NCI-H1417 (cell line): ENCODE measurements at places on chromosomes 11 and 22.
A peak's percentile ranks its signal among the peaks of the same experiment; 100 is the strongest.

- no peak for DNase-seq
Measured at GRCh38 chr11:33790040-33790439, 15.7 kb upstream of the FBXO3 start.

GRCh38 chr11:8813658-8814057 lies 97.3 kb upstream of the AKIP1 start:
- peak; percentile 69 for DNase-seq

- no peak for DNase-seq
Measured at GRCh38 chr22:25375683-25376082, 156.2 kb downstream of the CRYBB2 start.

- no peak for DNase-seq
Measured at GRCh38 chr22:37892566-37893335, 13.3 kb upstream of the MICALL1 start.

DNA sequence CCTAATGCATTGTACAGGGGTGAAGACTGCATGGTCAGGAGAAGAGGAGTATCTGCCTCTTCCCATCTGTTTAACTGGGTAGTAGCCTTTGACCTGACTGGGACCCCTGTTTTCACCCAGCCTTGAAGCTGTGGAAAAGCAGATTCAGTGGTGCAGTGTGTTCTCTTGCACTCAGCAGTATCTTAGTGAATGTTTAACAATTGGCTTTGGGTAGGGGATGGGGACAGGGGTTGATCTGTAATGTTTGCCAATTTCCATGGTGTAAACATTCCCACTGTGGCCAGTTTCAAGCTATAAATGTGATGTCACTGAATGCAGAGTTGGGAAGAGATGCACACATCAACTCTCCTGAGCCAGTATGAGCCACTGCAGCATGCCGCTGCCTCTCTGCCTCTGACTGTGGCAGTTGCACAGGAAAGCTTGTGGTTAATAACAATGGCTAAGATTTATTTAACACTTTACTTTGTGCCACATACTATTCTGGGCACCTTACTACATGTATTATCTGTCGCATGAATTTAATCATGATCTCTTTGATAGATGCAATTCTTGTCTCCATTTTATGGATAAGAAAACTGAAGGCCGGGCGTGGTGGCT lies 15.7 kb downstream of the FJX1 start:
- no peak for DNase-seq

GRCh38 chr11:73760135-73760678 lies 667 bp downstream of the RAB6A start:
- peak; percentile 81 for DNase-seq

DNA sequence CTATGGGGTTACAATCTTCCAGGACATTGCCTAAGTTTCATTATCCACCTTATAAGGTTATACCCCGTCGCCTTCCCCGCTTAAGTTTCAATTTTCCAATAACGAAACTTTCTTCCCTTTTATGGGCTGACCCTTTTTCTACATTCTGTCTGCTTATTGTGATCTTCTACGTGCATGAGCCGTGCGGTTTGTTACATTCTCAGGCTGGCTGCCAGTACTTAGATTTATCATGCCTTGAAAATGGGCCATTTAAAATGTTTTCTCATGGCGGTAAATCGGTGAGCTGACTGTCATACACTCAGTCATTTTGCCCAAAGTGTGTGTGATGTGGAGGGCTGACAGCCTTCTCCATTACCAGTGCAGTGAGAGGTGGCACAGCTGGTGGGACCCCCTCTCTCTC lies 23.3 kb downstream of the DGCR6L start:
- no peak for DNase-seq

DNA sequence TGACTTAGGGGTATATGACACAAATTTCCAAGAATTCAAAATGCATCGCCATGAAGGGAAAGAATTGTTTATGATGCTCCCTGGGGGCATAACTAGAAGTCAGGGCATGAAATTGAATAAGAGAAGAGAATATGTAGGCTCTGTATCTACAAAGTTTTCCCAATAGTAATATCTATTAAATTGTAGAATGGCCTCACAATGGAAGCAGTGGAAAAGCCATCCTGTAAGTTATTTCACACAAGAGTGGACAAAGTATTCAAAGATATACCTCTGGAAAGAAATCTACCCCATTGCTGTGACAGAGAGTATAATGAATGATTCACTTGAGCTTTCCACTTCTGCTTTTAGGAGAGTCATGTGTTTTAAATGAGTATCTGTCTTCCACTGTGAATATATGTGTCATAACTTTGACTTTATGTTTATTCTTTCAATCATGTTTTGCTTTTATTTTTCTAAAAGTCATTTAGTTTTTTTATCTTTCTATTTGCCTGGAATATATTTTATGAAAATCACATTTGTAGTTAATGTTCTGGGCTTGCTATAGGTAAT lies 65.7 kb upstream of the DDI1 start:
- no peak for DNase-seq

- DNase-seq, result no peak
Measured at GRCh38 chr11:19789835-19790710, 77.4 kb downstream of the NAV2 start.

GRCh38 chr22:48941903-48942575 lies 885.6 kb downstream of the BRD1 start:
- DNase-seq, result no peak

DNA sequence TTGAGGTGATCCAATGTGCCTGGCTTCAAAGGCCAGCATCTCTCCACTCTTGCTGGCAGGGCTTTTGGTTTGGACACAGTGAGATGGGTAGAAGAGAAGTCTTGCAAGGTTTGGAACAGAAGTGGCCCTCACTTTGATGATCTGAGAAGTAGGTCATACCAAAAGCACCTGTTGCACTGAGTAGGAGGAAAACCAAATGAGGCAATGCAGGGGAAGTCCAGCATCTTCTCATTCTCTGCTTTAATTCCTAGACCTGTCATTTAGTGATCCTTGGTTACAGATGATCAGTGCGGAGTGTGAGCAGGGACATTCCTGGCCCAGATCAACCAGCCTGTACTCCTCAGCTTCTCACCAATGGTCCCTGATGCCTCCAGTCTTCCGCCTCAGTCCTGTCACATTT lies 990.5 kb downstream of the OPCML start:
- no peak for DNase-seq

GRCh38 chr11:134644476-134645456 lies 232.7 kb upstream of the B3GAT1 start:
- DNase-seq, result no peak

GRCh38 chr11:119306373-119306890 lies 10.5 kb downstream of the MCAM start:
- no peak for DNase-seq

- no peak for DNase-seq
Measured at GRCh38 chr11:110908401-110909105, 196.3 kb upstream of the ARHGAP20 start.

DNA sequence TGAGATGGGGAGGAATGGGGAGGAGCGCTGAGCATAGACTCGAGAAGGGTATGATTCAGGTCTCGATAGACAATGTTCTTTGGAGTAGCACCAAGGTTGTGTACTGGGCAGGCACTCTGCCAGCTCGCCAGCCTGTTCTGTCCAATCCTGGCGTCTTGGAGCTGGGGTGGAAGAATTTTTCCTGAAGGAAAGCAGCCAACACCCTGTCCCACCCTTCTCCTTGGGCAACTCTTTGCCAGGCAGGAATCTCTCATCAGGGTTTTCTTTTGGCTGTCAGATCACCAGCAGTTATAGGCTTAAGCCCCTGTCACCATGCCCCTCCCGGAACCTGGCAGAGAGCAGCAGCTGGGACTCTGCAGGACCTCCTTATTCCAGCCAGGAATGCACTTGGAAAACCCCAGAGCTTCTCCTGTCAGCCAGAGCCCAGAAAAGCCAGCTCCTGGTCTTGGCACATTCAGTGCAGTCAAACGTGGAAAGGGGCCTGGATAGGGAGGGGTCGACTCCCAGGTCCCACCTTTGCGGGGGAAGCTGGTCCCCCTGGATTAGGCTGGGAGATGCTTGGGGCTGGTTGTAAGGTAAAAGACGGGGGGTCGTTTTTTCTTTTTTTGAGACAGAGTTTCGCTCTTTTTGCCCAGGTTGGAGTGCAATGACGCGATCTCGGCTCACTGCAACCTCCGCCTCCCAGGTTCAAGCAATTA lies 14.4 kb upstream of the SPTBN2 start:
- DNase-seq, result no peak

- peak; percentile 9 for DNase-seq
Measured at GRCh38 chr11:10931761-10932670, 74.2 kb upstream of the ZBED5 start.

DNA sequence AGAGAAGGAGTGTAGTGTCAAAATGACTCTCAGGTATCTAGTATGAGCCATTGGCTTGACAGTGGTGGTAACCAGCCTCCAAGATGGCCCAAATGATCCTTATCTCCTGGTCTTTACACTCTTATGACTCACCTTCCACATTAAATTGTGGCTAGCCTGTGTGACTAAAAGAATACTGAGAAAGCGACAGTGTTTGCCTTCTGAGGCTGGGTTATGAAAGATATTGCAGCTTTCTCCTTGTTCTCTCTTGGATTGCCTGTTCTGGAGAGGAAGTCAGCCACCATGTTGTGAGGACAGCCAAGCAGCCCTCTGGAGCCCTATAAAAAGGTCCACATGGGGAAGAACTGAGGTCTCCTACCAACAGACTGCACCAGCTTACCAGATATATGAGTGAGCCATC lies 15.8 kb downstream of the C11orf71 start:
- DNase-seq, result no peak

- DNase-seq, result peak; percentile 92
Measured at GRCh38 chr11:76391021-76391420, 9.9 kb downstream of the GVQW3 start.

DNA sequence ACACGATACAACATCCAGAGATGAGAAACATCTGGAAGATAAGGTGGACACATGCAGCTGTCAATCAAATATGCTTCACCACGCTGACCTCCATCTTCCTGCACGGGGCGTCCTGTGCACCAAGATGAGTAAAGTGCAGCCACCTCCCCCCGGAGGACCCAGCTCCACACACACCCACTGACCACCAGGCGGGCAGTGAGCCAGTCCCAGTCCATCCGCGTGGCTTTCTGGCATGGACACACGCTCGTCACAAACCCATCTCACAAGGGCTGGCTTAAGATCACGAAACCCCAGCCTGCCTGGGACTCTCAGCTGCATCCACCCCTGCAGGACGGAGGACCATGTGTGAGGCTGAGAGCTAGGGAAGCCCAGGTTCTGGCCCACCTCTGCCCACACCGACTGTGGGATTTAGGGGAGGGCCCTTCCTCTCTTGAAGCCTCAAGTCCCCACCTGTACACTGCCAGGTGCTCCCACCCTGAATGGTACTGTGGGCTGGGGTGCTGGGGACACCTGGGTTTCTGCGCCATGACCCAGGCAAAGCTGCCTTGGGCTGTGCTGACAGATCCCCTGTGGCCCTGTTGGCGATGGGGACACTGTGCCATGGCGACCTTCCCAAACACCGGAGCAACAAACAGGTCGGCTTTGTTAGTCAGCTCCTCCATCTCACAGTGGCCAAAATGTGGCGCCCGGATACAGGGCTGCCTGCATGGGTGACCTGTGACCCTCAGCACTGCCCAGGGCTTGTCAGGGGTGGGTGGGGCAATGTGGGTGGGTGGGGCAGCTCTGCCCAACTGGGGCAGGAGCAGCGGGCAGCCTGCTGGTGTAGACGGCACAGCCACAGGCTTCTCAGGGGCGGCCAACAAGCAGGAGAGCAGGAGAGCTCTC lies 629.0 kb downstream of the TBC1D22A start:
- no peak for DNase-seq

DNA sequence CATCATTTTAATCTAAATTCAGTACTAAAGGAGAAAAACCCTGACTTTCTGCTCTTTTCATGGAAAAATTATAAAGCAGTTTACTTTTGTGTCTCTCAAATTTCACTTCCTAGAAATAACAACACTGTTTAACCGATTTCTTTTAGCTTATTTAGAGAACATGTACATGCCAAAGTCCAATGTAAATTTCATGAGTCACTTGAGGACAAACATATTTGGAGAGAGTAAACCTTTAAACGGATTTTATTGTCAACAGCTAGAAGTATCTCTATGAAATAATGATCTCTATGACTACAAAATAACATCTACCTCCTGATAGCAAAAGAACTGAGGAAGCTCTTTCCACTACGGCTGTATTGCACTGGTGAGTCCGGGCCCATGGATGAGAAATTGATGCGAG lies 46.3 kb upstream of the SLC22A25 start:
- no peak for DNase-seq

- DNase-seq, result no peak
Measured at GRCh38 chr11:70666311-70666710, 268.0 kb downstream of the CTTN start.

GRCh38 chr11:71433648-71434450 lies 14.3 kb downstream of the DHCR7 start:
- no peak for DNase-seq

DNA sequence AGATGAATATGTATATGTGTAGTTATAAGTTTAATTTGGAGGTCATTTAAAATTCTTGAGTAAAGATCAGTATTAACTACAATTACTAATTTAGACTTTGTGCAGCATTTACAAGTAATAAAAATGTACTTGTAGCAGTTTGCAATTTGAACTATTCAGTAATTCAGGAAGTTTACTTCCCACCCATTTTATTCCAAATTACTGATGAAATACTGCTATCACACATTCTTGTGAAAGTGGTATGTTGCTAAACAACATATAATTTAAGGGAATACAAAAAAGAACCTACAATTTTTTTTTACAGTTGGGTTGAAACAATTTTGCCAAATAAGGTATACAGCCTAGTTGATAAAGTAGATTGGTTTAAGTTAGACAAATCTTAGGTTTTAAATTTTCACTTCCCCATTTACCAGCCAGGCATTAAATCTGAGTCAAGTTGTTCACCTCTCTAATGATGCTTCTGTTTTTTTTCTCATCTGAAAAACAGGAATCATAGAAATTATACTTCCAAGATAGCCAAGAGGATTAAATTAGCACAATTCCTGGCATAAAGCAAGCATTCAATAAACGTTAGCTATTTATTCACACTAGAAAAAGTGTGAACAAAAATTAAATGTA lies 45.3 kb downstream of the ZBTB44 start:
- no peak for DNase-seq

GRCh38 chr11:95134491-95134890 lies 44.8 kb downstream of the ENDOD1 start:
- DNase-seq, result peak; percentile 11

- DNase-seq, result no peak
Measured at GRCh38 chr11:13336246-13336878, 58.8 kb downstream of the BMAL1 start.

- DNase-seq, result no peak
Measured at GRCh38 chr11:64153812-64154211, 12.1 kb downstream of the MACROD1 start.

DNA sequence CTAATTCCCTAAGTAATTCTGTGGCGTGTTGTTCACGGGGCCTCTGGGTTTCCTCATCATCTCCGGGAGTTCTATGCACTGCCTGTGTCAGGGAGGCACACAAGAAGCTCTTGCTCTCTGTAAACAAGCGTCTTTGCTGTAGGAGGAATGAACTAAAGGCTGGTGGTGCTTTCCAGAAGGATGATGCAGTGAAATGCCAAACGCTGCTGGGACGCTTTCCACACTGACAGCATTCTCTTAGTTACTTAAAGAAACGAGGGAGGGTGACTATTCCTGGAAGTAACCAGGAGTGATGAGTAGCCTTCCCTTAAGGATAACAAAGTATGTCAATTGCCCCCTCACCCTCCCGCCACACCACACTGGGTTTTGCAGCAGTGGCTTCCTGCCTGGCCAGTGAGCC lies 38.5 kb upstream of the NUP50 start:
- no peak for DNase-seq
